ENCODE measurements at places on chromosomes 3 and 15. TPM values are rescaled to one million over a fixed set of nuclear protein-coding genes. Genes with fewer than 3 reads are reported as not detected.
A peak's percentile ranks its signal among the peaks of the same experiment; 100 is the strongest.

SLC15A2 gene
- total RNA-seq: 2.1 TPM

PRSS50 gene
- total RNA-seq: not detected

GRCh38 chr3:19439944-19440343 is 291.6 kb downstream of the KCNH8 start:
- DNase-seq: no peak

GRCh38 chr3:63934041-63934866 is 22.1 kb upstream of the SCAANT1 start:
- DNase-seq: no peak

- DNase-seq: no peak
Observed at GRCh38 chr3:193977622-193978021, 158.3 kb upstream of the HES1 start.

- peak; percentile 96 for DNase-seq
Observed at GRCh38 chr15:90165659-90166489, 35.3 kb upstream of the SEMA4B start.

CPNE9 gene
- total RNA-seq: not detected

DNA sequence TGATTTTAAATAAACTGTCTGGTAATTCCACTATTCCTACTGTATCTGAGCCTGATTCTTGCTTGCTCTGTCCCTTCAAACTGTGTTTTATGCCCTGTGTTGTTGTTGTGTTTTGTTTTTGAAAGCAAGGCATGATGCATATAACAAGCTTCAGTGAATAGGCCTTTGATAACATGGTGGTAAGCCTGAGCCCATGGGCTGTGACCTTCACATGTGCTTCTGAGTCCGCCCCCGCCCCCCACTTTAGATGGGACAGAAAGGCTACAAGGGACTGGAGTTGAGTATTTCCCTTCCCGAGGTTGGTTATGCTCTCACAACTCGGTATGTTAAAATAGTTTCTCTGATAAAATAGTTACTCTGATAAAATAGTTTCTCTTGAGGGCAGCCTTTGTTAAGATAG is 119.0 kb upstream of the WNT7A start:
- no peak for DNase-seq

PPP2R3A gene
- 10.6 TPM for total RNA-seq

GRCh38 chr3:107881509-107881908 is 209.3 kb downstream of the CD47 start:
- no peak for DNase-seq

GRCh38 chr3:155485897-155486296 is 192.4 kb upstream of the STRIT1 start:
- DNase-seq: no peak

DNA sequence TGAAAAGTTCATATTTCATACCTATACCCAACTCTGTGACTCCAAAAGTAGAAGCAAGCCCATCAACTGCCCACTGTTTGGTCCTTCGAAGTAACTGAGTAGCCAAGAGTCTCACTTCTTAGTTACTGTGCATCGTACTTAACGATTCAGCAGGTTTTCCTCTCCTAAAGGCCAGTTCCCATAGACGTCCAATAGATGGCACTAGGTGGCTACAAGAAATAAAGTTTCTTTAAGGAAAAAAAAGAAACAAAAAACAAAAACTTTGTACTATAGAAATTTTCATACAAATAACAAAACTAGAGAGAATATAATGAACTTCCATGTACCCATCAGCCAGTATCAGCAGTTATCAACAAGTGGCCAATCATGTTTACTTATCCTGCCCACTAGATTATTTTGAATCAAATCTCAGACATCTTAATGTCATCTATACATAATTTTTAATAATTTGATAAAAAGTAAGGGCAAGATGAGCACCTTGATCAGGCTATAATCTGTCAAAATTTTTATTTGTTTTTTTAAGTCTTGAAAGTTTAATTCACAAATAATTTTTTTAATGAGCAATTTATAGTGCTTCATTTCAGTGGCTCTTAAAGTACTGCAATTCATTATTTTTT is 63.8 kb upstream of the ACP3 start:
- DNase-seq: no peak

GRCh38 chr15:45441686-45442085 is 63.3 kb upstream of the GATM start:
- DNase-seq: no peak

DNA sequence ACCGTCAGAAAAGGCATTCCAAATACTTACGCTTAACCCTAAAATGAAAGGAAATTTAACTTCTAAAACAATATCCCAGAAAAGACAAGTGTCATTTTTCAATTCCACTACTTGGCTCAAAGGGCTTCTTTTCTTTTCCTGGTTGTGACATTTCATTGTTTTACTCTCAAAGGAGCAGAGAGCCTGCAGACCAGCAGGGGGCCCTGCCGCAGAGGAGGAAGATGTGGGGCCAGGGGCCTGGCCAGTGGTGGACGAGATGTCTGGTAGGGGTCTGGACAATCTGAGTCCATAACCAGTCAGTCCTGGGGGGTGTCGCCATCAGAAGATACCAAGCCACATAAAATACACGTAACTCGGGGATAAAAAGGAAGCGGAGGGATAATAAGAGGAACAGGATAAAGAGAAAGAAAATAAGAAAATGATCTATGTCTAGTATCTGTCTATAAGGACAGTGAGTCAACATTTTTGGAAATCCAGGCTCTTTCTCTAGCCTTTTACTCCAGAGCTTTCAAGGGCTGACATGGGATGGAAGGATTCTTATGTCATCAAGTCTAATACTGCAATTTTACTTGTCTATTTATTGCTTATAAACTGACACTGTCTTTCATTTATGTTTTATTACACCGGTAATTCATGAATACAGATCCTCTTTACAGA is 54.2 kb upstream of the ARHGEF3 start:
- peak; percentile 87 for DNase-seq

- no peak for DNase-seq
Observed at GRCh38 chr3:134362221-134362620, 12.0 kb downstream of the AMOTL2 start.

NANOGP8 gene
- total RNA-seq: 0.48 TPM

DNA sequence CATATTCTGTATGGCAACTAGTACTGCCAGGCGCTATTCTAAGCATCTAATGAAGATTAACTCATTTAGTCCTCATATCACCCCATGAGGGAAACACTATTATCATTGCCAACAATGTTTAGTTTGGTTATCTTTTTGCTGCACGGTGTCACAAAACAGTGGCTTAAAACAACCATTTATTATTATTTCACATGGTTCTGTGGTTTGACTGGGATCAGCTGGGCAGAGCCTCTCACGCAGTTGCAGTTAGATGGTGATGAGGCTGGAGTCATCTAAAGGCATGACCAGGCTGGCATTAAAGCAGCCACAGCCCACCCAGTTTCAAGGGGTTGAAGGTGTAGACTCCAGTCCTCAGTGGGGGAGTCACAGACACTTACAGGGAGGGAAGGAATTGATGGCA is 32.8 kb upstream of the RASA2 start:
- no peak for DNase-seq

GRCh38 chr3:111690242-111690641 is 95.1 kb upstream of the ZBED2 start:
- DNase-seq: no peak

DNA sequence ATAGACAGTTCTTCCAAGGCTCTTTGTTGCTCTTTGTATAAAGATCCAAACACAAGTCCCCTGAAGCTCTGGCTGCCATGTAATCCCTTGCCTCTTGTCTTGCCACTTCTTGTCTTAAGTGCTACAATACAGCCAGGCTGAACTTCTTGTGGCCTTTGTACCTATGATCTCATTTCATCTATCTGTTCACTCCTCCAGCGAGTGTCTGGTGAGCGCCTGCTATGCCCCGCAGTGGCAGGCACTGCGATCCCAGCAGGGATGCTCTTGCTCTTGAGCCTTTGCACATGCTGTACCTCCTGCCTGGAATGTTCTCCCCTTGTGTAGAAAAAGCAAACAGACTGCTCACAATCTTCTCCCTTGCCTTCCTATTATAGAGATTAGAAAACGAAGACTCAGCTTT is 81.9 kb upstream of the ADPGK start:
- DNase-seq: no peak

GRCh38 chr15:64441852-64442251 is 18.5 kb upstream of the ZNF609 start:
- no peak for DNase-seq

SRGAP3 gene
- 3.4 TPM for total RNA-seq

CCNB2 gene
- 0.69 TPM for total RNA-seq

GRCh38 chr3:468172-468571 is 271.6 kb downstream of the CHL1 start:
- DNase-seq: no peak

GRCh38 chr3:41274944-41275668 is 75.8 kb downstream of the CTNNB1 start:
- DNase-seq: no peak

CD200 gene
- total RNA-seq: 7.7 TPM

STAC gene
- total RNA-seq: 6.5 TPM

SEMA3F gene
- 48.0 TPM for total RNA-seq

GRCh38 chr3:36302158-36302509 is 78.2 kb upstream of the STAC start:
- no peak for DNase-seq
